ENCODE measurements at places on chromosomes 2 and 18.

DNA sequence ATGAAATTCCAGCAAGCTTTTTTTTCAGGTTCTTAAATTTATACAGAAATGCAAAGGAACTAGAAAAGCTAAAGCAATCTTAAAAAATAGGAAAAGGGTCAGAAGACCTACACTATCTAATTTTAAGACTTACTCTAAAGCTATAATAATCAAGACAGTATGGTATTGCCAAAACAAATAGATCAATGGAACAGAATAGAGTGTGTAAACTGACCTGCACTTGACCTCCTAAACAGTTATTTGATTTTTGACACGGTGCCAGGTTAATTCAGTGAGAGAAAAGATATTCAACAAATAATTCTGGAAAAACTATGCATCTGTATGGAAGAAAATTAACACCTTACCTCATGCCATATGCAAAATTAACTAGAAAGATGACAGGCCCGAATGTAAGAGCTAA is 73.6 kb downstream of the OLA1 start:
- no peak for DNase-seq

GRCh38 chr18:34611904-34612303 is 98.2 kb upstream of the DTNA start:
- DNase-seq, result no peak

DNA sequence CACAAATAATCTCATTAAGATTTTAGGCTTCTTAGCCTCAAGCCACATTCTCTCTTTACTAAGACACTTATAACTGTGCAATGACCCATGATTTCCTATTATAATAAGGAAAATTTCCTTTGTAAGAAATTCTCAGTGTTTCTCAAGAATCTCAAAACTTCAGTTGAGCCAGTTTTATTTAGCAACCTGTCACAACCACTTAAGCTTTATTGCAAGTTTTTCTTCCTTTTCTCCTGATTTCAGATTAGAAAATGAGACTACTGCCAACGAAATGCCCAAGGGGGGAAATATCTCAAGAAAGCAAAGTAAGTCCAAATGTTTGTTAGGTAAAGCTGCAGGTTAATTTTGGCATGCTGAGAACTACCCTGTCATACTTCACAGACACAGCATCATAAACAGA is 178.5 kb downstream of the THADA start:
- DNase-seq, result no peak

DNA sequence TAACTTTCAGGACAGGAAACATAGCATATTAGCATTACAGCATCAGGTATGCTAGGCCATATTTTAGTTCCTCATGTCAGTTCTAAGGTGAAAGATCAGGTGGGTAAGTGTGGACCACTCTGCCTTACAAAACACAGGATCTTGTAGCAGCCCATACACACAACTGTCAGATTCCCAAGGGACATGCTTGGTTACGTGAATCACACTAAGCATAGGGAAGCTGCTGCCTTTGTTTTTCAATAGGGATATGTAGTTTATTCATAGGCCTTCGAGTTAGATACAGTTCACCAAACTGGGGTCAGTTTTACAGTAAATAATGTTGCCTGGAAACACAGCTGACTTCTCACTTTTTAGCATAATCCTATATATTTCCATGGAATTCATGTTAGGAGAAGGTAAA is 116.1 kb upstream of the OTX1 start:
- no peak for DNase-seq

- no peak for DNase-seq
These were observed 300.6 kb upstream of the SALL3 start for GRCh38 chr18:78679031-78679430.

GRCh38 chr2:205129531-205129930 is 552.8 kb upstream of the NRP2 start:
- no peak for DNase-seq

GRCh38 chr2:47626664-47627063 is 156.3 kb upstream of the MSH6 start:
- DNase-seq, result no peak

DNA sequence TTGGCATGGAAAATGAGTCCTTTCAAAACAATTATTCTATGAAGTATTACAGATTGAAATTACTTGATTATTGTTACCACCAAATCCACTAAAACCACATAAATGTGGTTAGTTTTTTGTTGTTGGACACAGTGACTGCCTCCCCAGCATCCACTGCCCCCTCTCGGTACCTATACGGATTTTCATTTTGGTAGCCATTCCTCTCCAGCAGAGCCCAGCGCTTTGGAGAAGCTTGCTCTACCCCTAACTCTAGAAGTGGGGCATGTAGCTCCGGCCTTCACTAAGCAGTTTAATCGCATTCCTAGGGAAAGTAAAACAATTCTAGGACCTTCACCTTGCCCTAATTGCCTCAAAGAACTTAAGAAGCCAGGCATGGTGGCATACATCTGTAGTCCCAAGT is 24.2 kb downstream of the OLA1 start:
- no peak for DNase-seq

GRCh38 chr2:88345842-88346241 is 106.7 kb downstream of the FOXI3 start:
- DNase-seq, result no peak

DNA sequence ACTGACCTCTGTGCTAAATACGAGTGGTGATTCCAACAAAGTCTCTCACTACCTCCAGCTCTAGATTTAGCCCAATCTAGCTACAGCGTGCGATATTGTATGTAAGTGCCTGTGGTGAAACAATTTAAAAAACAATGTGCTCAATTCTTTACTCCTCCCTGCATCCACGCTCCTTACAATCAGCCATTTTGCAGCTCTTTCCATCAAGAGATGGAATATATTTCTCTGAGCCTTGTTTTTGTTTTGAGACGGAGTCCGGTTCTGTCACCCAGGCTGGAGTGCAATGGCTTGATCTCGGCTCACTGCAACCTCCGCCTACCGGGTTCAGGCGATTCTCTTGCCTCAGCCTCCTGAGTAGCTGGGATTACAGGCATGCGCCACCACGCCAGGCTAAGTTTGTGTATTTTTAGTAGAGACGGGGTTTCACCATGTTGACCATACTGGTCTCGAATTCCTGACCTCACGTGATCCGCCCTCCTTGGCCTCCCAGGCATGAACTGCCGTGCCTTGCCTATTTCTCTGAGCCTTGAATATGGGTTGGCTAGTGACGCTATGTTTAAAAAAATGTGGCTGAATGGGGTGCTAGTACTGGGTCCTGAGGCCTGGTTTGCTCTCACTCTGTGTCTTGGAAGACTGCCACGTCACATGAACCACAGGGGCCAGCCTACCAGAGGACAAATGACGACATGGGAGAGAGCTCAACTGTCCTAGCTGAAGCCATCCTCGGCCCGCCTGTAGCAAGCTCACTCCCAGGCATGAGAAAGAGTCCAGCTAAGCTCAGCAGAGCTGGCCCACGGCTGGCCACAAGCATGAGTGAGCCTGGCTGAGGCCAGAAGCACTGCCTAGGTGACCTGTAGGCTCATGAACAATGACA is 14.8 kb downstream of the WDFY1 start:
- DNase-seq, result no peak

- DNase-seq, result no peak
These were observed 141.0 kb downstream of the RPIA start for GRCh38 chr2:88832311-88832991.

DNA sequence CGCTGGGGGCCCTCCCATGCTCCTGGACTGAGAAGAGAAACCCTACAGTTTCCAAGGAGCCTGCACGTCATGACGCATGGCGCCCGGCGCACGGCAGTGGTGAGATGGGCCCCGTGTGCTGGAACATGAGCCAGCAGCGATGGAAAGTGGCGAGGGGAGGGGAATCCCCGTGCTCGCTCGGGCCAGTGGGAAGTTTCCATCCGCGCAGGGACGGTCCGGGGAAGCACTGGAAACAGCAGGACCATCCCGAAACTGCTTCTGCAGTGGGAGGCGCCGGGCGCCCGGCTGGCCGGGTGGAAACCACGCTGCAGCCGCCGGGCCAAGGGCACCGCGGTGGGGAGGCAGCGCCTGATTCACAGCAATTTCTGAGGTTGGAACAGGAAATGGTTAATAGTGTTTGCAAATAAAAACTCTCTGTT is 4.9 kb upstream of the PDCD1 start:
- DNase-seq, result no peak

- DNase-seq, result no peak
These were observed 48.8 kb downstream of the ERBB4 start for GRCh38 chr2:212489719-212490346.

GRCh38 chr2:155363349-155363888 is 664.9 kb downstream of the KCNJ3 start:
- no peak for DNase-seq

GRCh38 chr2:58756336-58756735 is 515.2 kb upstream of the FANCL start:
- no peak for DNase-seq

DNA sequence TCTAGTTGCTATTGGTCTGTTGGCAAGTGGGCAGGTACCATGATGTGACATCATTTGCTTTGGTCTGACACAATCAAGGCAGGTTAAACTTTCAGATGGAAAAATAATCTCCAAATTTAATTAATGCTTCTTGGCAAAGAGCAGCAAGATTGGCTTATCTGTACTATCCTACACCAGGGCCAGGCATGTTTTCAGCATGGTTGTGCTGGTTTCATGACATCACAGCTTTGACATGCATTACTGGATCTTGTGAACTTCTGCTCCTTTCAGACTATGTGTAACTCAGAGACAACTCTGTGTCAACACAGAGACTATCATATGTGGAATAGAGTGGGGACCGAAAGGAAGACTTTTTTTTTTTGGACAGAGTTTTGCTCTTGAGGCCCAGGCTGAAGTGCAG is 520.5 kb downstream of the TDRD15 start:
- no peak for DNase-seq

DNA sequence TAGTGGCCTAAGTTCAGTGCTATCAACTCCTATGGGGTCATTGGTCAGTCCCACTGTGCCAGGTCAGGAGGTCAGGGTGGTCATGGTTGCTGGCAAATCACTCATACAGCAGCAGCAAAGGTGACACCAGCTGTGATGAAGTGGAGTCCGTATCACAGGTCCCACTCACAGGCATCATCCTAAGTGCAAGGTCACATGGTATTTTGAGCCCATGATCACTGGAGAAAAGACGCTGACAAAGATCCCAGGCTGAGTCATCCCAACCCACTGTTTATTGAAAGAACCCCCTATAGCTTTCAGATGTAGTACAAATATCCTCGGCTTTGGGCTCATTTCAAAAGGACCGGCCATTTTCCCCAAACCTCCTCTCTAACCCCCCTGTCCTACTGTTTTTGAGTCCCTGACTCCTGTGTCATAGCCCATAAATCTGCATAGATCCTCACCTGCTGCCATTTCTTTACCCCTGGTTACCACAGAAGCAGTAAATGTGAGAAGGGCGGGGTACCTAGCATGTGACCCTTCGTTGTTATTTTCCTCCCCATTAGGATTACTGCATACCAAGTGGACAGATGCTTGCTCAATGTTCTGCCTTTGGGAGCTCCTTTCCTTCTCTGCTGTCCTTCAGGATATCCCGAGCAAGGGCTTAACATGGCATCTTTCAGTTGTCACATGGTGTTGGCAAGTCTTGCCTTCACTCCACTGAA is 107.7 kb downstream of the COL6A3 start:
- DNase-seq, result no peak

DNA sequence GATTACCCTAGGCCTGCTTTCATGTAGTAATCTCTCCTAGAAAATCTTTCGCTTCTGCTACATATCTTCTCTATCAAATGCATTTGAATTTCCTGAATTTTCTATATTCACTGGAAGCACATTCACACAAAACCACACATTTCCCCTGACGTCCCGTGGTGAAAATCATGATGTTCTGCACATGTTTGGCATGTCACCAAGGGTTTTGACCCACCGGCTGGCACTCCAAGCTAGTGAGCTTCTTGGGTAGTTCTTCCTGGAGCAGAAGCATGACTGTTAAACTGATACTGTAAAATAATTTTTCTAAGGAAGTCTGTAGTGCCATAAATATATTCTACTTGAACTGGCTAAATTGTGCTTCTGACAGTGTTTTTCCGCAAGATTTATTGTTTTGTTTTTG is 510.1 kb upstream of the SLC8A1 start:
- no peak for DNase-seq

GRCh38 chr2:202821206-202822160 is 50.1 kb downstream of the ICA1L start:
- no peak for DNase-seq

GRCh38 chr2:158412206-158412605 is 44.3 kb downstream of the CCDC148 start:
- no peak for DNase-seq

DNA sequence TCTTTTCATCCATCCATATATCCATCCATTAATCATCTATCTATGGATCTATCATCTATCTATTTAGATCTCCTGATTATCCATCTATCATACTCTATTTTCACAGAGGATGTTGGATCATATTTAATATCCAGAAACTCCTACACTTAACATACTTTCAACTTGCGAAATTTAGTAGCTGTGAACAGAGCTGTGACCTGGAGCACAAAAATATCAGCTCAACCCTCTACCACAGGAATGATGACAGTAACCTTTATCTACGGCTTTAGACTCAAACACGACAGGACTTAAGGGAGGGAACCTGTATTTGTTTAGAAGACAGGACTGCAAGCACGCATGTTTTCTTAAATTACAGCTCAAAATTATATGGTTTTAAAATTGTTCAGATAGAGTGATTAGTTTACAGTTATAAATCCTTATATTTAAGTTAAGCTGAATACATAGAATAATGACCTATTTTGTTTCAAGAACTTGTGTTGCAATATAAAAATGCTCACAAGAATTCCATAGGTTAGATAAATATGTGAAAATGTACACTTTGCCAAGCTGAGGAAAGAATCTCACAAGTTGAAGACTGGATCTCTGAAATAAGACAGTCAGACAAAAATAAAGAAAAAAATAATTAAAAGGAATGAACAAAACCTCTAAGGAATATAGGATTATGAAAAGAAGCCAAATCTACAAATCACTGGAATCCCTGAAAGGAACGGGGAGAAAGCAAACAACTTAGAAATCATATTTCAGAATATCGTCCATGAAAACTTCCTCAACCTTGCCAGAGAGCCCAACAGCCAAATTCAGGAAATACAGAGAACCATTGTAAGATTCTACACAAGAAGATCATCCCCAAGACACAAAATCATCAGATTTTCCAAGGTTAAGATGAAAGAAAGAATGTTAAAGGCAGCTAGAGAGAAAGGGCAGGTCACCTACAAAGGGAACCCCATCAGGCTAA is 142.0 kb downstream of the COL6A3 start:
- no peak for DNase-seq

DNA sequence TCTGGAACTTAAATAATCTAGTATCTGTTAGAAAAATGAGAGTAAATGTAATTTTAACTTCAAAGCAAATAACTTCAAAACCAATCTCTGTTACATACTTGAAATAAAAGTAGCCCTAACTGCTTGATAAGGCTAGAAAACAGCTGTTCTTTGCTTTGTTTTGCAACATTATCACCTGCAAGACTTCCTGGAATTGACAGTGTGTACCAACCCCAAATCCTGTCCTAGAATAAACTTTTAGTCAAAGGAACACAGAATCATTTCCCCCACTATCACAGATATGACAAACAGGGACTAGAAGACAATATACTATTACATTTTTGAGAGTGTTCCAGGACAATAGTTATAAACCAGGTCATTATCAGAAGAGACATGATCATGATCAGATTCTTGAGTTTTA is 105.3 kb upstream of the PGAP1 start:
- DNase-seq, result no peak

Measured in cortex of kidney (tissue), 1 donor.